ENCODE measurements at places on chromosomes 16 and 17.

- H3K4me1 ChIP-seq, result peaks cover 5% of the 10 kb centered on the region
- peak within 1 kb of the TSS; percentile 88 for H3K27ac ChIP-seq
- peak; percentile 78 for DNase-seq
Observed at GRCh38 chr17:65561452-65562205, at the start of gene AXIN2. TSS of gene AXIN2 (minus strand) at chr17:65561648. CDS start at chr17:65558620, 3,028 bp downstream.

- peak overlapping the region; percentile 51 for H3K4me3 ChIP-seq
- H3K27me3 ChIP-seq, result no peaks in the 10 kb centered on the region
- no peak overlapping the region for H3K27ac ChIP-seq
- H3K4me1 ChIP-seq, result peaks cover 16% of the 10 kb centered on the region
Observed at GRCh38 chr17:39979016-39979670, 1.5 kb upstream of the PSMD3 start.

- no peaks in the 10 kb centered on the region for H3K27me3 ChIP-seq
- DNase-seq, result no peak
- H3K27ac ChIP-seq, result no peak overlapping the region
- peaks cover 3% of the 10 kb centered on the region for H3K4me1 ChIP-seq
- no peaks in the 10 kb centered on the region for H3K36me3 ChIP-seq
Observed at GRCh38 chr17:47192554-47192953, 3.5 kb upstream of the CDC27 start.

GRCh38 chr17:50151937-50152547 lies 1.6 kb upstream of the PPP1R9B start:
- DNase-seq, result no peak
- H3K27me3 ChIP-seq, result no peaks in the 10 kb centered on the region
- peaks cover 31% of the 10 kb centered on the region for H3K4me1 ChIP-seq
- peak overlapping the region; percentile 46 for H3K4me3 ChIP-seq

DNA sequence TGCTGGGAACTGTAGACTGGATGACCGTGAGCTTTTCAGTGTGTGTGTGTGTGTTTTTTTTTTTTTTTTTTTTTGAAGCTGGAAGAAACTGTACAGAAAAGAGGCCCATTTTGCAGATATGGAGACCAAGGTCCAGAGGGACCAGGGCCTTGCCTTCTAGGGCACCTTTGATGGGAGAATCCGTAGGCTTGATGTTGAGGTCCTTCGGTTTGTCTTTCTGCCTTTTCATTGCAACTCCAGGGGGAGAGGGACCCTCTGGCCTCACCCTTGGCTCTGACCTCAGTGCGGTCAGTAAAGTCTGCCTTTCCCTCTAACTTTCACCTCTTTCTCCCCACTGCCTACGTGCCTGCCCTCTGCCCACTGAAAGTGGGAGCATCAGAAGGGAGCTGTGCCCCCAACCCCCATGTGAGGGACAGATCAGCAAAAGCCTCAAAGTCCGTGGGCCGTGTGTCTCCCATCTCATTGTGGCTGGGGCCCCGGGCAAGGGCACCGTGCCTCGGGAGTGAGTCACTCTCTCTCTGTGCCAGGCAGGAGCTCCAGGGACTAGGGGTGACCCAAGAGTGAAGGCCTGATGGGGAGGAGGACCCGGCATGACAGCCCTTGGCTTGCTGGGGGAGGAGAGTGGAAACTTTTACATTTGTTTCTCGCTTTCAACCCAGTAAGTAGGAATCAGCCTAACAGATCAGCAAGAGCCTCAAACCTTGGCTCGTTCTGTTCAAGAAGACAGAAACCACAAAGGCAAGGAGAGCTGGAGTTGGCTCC lies 123.6 kb downstream of the CMIP start:
- no peaks in the 10 kb centered on the region for H3K4me1 ChIP-seq
- no peaks in the 10 kb centered on the region for H3K27me3 ChIP-seq
- DNase-seq, result no peak
- H3K36me3 ChIP-seq, result no peaks in the 10 kb centered on the region

GRCh38 chr17:83121921-83122820 lies 42.8 kb downstream of the METRNL start:
- no peaks in the 10 kb centered on the region for H3K36me3 ChIP-seq
- no peak overlapping the region for H3K4me3 ChIP-seq
- no peak overlapping the region for H3K27ac ChIP-seq
- no peak for DNase-seq
- no peaks in the 10 kb centered on the region for H3K27me3 ChIP-seq
- H3K4me1 ChIP-seq, result peaks cover 11% of the 10 kb centered on the region

DNA sequence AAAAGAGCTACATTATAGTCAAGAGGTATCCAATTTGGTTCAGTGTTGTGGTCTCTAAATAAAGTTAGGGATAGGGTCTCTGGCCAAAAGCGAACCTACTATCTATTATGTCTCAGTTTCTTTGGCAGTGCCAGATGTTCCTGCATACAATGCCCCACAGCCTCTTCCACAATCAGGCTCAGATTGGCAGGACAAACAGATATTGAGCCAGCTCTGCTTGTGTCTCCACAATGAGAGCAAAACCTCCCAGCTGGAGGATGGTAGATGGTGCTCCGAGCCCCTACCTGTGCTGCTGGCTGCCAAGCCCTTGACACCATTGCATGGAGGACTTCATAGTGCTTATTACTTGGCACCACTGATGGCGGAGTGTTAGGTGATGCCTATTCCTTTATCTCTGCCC lies 19.7 kb downstream of the PHAF1 start:
- no peaks in the 10 kb centered on the region for H3K27me3 ChIP-seq
- no peak overlapping the region for H3K27ac ChIP-seq
- no peak overlapping the region for H3K4me3 ChIP-seq
- H3K36me3 ChIP-seq, result peaks cover 30% of the 10 kb centered on the region
- no peak for DNase-seq

GRCh38 chr16:69522732-69523404 lies 42.9 kb upstream of the NFAT5 start:
- H3K36me3 ChIP-seq, result no peaks in the 10 kb centered on the region
- H3K4me3 ChIP-seq, result no peak overlapping the region
- no peak overlapping the region for H3K27ac ChIP-seq
- no peaks in the 10 kb centered on the region for H3K27me3 ChIP-seq

- H3K4me3 ChIP-seq, result no peak within 1 kb of the TSS
- H3K27me3 ChIP-seq, result no peaks in the 10 kb centered on the region
- peaks cover 6% of the 10 kb centered on the region for H3K36me3 ChIP-seq
- DNase-seq, result no peak
- H3K4me1 ChIP-seq, result peaks cover 31% of the 10 kb centered on the region
Observed at GRCh38 chr17:1645207-1646171, at the start of gene SCARF1. TSS of gene SCARF1 (minus strand) at chr17:1645732. CDS start at chr17:1645697, 35 bp downstream.

GRCh38 chr16:15958703-15959348 lies 9.4 kb downstream of the ABCC1 start:
- peak overlapping the region; percentile 95 for H3K27ac ChIP-seq
- H3K36me3 ChIP-seq, result no peaks in the 10 kb centered on the region
- H3K27me3 ChIP-seq, result no peaks in the 10 kb centered on the region
- H3K4me3 ChIP-seq, result no peak overlapping the region
- peaks cover 28% of the 10 kb centered on the region for H3K4me1 ChIP-seq

DNA sequence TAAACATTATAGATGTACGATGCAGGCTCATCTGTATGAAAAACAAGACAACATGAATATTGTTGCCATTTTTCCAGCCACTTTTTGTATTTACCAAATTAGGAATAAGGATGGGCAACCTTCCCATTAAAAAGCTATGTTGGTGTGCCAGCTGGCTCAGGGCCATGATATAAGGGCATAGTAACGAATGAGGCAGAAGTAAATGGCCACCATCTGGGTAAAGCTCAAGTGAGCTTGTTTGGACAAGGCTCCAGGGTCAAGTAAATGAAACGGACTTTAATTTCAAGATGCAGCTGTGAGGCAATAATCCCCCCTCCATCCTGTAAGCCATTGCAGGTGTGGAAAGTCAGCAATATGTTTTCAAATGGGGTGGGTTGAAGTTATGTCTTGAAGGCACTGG lies 930.9 kb upstream of the CDH8 start:
- H3K36me3 ChIP-seq, result no peaks in the 10 kb centered on the region
- no peak overlapping the region for H3K4me3 ChIP-seq
- H3K27ac ChIP-seq, result no peak overlapping the region
- H3K27me3 ChIP-seq, result no peaks in the 10 kb centered on the region
- no peak for DNase-seq
- H3K4me1 ChIP-seq, result no peaks in the 10 kb centered on the region

- H3K4me1 ChIP-seq, result no peaks in the 10 kb centered on the region
- H3K27ac ChIP-seq, result no peak overlapping the region
- no peak for DNase-seq
- no peaks in the 10 kb centered on the region for H3K36me3 ChIP-seq
Observed at GRCh38 chr16:9429646-9430330, 338.3 kb downstream of the HAPSTR1 start.

Measured in effector memory CD4-positive, alpha-beta T cell (primary cell).